ENCODE measurements at places on chromosomes 16 and 17.

GRCh38 chr17:31472137-31472536 lies 80.7 kb downstream of the RAB11FIP4 start:
- DNase-seq = no peak

DNA sequence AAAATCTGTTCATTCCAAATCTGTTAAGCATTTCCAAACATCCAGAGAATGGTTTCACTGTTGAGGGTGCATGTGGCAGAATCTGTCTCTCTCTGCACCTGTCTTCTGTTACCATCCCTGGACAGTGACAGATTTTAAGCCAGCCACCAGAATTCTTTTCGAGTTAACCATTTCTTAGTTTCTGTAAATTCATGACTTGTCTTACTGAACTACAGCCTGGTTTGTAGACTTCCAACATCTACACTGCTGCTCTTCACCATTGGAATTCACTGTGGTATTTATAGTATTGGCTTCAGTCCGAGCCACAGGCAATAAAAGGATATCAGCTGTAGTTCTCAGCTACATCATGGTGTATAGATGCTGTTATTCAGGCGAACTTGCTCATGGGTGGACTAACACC lies 47.6 kb downstream of the GOSR1 start:
- DNase-seq = peak; percentile 55

- DNase-seq = no peak
These were observed 457.0 kb downstream of the CDH8 start for GRCh38 chr16:61579195-61579594.

DNA sequence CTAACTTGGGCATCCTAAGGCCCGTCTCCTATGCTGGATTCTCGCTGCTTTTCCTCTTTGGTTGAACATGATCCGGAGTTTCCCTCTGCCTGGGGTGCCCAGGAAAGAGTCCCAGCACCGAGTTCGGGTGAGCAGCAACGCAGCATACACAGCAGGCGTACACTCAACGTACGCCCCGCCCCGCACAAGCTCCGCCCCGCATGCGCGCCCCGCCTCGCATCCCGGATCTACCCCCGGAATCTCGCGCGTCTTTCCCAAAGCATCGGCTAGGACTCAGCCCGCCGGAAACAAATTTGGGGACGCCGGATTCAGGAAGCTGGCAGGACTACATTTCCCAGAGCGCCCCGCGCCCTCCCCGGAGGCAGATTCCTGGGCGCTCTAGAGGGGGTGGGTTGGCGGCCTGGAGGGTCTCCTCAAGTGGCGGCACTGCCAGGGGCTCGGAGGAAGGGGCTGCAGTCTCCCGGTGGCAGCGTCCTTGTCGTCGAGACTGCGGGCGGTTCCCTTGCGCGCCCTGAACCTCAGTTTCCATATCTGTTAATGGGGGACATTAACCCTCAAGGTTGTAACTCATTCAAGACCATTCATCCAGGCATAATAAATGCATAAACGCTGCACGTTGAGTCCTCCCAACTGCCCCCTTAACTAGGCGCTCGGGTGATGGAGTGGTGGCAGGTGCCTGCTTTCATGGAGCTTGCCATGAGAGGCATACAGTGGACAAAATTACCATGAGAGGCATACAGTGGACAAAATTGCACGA lies 1.8 kb upstream of the ZNF500 start:
- DNase-seq = peak; percentile 73

DNA sequence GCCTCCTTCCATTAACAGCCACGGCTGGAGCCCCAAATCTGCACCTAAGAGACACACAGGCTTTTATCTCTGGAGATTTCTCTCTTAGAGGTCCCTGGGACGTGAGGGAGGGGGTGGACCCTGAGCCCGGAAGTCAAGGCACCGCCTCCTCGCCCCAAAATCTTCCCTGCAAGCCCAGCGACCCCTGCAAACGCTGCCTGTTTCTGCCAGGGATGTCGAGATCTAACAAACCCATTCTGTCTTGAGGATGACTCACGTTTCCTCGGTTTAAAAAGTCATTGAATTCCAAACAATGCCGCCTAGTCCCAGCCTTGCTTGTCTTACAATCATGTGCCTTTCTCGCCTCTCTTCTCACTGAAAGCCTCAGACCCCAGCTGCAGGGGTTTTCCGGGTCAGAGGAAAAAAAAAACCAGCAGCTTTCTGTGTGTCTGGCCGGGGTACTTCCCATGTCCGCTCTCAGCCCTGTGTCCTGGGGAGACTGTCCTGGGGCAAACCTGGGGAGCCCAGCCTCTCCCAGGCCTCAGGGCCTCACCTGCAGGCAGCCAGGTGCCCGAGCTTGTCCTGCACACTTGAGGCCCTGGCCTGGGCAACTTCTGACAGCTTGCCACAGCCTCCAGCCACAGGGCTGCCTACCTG lies 15.4 kb downstream of the ARL2BP start:
- no peak for DNase-seq

- DNase-seq = peak; percentile 68
These were observed 35.5 kb downstream of the CLUAP1 start for GRCh38 chr16:3536271-3536731.

DNA sequence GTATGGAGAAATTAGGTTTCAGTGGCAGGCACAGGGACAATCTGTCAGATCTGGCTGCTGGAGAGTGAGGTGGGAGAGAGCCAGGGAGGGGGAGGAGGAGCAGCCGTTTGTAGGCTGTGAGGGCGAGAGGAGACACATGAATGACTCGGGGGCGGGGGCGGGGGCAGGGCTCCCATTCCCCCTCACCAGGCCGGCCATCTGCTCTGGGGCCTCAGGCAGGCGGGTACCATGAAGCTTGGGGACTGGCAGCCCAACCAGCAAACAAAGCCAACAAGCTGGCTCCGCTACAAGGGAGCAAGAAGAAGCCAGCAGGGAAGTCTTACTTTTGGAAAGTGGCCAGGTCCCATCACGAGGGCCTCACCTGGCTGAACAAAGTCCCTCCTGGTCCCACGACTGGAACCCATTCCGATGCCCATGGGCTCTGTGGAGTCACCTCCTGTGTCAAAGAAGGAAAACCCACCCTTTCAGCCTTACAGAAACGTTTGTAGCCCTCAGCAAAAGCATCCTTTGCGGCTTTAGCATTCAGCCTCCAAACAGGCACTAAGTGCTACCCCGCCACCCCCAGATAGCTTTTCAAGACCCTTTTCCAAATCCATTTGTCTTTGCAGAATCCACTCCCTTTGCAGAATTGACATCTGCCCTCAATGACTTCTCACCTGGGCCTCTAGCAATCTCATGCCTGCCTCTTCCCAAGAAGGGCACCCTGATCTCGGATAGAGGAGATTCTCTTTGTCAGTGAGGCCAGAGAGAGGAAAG lies 9.2 kb upstream of the SSTR2 start:
- DNase-seq = no peak

- DNase-seq = no peak
These were observed 171.9 kb upstream of the RPH3AL start for GRCh38 chr17:524406-524950.

GRCh38 chr16:9489835-9490467 lies 398.5 kb downstream of the HAPSTR1 start:
- no peak for DNase-seq

GRCh38 chr16:14955546-14956231 lies 18.4 kb downstream of the NPIPA1 start:
- no peak for DNase-seq

DNA sequence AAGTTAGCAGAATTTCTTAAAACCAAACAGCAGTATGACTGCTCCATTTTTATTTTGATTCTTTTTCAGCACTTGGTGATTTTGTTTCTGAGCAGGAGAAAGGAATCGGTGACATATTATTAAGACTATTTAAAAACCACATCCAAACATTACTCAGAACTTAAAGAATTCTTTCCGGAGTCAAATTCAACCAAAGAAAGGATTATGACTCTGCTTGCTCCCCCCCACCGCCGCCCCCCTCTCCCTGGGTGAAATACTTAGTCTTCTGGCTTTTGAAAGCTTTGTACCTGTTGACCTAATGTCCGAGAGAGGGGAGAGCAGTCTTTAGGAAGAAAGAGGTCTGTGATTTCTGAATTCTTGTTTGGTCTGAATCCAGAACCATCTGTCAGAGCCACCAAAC lies 17.9 kb upstream of the COL1A1 start:
- DNase-seq = no peak

DNA sequence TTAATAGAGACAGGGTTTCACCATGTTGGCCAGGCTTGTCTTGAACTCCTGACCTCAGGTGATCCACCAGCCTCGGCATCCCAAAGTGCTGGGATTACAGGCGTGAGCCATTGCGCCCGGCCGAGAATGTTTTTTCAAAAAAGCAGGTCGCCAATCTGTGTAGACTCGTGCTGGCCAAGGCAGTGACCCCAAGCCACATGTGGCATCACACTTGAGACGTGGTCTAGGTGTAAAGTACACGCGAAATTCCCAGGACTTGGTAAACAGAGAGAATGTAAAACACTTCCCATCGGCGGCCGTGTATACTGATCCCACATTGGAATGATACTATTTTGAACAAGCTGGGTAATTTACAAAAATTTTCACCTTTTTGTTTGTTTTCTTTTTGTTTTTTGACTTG lies 41.1 kb downstream of the TBC1D16 start:
- DNase-seq = no peak

- no peak for DNase-seq
These were observed 595.9 kb downstream of the WWOX start for GRCh38 chr16:78695391-78695790.

GRCh38 chr17:47952171-47953021 lies 5.3 kb downstream of the PRR15L start:
- DNase-seq = no peak

GRCh38 chr16:52572656-52573055 lies 25.7 kb upstream of the TOX3 start:
- no peak for DNase-seq

GRCh38 chr16:24731722-24732419 lies 2.4 kb downstream of the TNRC6A start:
- no peak for DNase-seq

DNA sequence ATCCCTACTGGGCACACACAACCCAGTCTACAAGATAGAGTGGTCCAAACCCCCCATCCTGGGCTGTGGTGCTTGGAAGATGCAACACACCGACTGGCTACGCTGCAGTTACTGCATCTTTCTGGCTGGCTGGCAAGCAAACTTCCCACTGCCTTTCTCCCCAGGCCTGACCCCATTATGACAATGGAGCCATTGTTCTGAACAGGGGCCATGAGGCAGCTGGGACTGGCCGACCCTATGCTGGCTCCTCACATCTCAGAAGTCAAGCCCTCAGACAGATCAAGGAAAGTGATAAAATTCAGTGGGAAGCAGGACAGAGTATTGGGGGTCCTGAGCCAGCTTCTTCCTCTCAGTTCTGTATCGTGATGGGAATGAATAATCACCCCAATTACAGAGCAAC lies 364.1 kb upstream of the ASIC2 start:
- no peak for DNase-seq

DNA sequence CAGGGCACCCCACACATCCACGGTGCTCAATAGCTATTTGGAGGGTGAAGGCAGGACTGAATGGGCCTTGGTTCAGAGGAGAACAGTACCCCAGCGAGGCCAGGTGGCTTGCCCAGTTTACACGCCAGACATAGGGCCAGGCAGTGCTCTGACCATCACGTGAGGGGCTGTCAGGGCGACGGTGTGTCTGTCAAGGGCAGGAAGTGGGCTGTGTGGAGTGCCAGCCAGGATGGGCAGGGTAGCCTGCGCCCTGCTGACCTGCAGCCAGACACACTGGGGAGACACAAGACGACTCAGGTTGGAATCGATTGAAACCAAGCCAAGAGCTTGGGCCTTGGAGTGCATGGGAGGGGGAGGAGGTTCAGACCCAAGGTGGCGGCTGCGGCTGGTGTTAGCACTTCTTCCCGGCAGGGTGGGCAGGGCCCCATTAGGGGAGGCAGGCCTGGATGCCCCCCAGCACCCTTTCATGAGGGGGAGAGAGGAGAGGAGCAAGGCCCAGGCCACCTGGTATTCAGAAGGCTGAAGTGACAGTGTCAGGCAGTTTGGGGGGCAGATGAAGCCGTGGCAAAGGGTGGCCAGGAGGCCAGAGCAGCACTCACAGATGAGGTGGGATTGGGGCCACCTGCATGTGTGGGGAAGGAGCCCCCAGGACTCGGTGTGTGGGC lies 68.2 kb downstream of the SREBF1 start:
- DNase-seq = no peak

- DNase-seq = no peak
These were observed 159.2 kb upstream of the RPH3AL start for GRCh38 chr17:511833-512251.

GRCh38 chr17:72183194-72183685 lies 62.4 kb downstream of the SOX9 start:
- no peak for DNase-seq

DNA sequence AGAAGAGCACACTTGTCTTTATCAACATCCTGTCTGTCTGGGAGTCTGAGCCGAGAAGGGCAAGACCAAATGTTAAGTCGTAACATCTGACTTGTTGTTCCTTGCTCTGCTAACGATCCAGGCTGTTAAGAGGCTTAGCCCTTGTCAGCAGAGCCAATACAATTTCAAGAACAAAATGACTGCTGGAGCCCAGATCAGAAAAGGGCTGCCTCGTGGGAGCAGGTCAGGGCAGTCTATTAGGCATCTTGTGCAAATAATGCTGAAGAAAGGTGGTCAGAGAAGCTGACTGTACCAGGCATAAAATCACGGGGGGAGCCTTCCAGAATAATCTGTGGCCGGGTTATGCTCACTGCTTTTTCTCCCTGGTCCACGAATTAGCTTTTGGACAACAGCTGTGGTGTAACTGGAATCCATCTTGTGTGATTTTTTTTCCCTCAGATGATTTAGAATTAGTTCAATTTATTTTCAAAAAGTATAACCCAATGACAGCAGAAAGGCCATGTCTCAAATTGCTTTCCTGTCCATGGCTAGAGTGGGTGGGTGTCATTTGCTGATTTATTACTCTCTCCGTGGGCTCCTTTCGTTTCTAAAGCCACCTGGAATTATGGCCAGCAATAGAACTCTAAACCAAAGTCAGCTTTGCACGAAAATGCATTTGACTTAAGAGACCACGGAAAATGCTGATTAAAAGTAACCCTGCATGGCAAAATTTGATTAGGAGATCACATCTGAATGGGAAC lies 221.1 kb upstream of the HSBP1 start:
- no peak for DNase-seq

- no peak for DNase-seq
These were observed 950 bp downstream of the KLHDC4 start for GRCh38 chr16:87764600-87765472.

GRCh38 chr17:65593855-65594845 lies 32.7 kb upstream of the AXIN2 start:
- no peak for DNase-seq

DNA sequence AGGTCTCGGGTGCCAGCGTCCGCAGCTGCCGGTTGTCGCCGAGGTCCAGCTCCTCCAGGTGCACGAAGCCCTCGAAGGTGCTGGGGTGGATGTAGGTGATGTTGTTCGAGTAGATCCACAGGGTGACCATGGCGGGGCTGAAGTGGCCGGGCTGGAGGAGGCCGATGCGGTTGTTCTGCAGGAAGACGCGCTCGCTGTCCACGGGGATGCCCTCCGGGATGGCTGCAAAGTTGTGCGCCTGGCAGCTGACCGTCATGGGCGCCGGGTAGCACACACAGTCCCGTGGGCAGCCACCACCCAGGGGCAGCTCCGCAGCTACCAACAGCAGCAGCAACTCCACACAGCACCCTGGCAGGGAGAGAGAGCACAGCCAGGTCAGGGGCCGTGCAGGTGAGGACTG lies 87.7 kb downstream of the RTN4RL1 start:
- DNase-seq = no peak
